Ovary (tissue), 10 donors: ENCODE measurements at places on chromosomes 16 and 17.

DNA sequence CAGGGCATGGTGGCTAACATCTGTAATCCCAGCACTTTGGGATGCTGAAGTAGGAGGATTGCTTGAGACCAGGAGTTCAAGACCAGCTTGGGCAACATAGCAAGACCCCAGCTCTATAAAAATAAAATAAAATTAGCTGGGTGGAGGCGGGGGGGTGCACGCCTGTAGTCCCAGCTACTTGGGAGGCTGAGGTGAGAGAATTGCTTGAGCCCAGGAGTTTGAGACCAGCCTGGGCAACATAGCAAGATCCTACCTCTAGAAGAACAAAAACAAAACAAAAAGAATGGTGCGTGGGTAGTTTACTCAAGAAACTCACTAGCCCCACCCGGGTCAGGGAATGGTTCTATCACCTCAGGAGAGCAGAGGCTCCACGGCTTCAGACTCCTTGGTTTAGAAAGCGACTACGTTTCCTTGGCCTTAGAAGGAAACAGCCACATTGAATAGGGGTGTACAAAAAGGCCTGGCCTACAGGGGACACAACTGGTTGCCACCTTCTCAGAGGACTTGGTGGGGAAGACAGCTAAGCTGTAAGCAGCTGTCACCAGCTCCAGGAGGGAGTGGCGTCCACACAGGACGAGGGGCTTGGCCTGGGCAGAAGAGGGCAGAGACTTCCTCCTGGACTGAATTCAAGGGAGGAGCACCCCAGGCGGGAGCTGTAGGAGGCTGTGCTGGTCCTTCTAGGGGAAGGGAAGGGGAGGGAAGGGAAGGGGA, 716 bp downstream of the TK1 start:
- H3K27me3 ChIP-seq: no peaks in the 10 kb centered on the region
- H3K4me1 ChIP-seq: peaks cover 7% of the 10 kb centered on the region
- no peaks in the 10 kb centered on the region for H3K36me3 ChIP-seq
- H3K27ac ChIP-seq: no peak overlapping the region

DNA sequence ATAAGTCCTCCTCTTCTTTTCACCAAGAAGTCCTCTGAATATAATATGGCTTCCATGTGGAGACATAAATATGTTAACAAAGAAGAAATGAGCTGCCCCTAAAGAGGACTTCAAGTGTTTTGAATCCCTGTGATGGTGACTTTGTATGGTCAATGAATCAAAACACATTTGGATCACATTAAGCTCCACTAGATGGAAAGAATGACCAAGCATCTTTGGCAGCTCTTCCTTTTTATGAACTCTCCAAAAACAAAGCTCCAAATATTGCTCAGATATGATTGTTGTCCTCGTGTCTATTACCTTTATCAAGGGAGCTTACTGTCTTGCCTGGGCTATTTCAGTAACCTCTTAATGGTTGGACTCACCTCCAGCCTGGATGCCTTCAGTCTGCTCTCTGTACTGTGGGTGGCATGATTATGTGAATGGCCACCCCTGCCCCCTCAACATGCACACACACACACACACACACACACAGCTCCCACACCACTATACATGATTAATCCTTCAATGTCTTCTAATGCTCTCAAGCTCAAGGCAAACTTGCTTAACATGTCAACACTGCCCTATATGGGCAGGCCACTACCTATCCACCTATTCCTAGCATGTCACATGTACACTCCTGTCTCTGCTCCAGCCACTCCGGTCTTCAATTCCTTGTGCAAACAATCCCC, 346.6 kb upstream of the SALL1 start:
- no peak for DNase-seq
- H3K4me3 ChIP-seq: no peak overlapping the region
- no peaks in the 10 kb centered on the region for H3K4me1 ChIP-seq
- H3K27me3 ChIP-seq: no peaks in the 10 kb centered on the region
- H3K27ac ChIP-seq: no peak overlapping the region

DNA sequence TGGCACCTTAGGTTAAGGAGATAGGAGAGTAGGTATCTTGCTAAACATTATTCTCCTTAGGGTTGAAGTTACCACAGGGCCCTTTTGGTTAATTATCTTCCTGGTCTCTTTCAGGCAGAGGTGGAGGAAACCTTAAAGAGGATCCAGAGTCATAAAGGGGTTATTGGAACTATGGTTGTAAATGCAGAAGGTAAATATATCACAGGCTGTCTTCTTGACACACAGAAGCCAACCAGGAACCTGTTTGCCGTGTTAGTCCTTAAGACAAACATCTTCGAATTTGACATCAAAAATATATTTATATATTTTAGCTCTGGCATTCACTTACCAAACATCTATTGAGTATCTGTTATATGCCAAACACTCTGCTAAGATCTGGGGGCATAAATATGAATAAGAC, 2.4 kb downstream of the DYNLRB2 start:
- no peak overlapping the region for H3K4me3 ChIP-seq
- no peak overlapping the region for H3K27ac ChIP-seq
- DNase-seq: no peak
- no peaks in the 10 kb centered on the region for H3K27me3 ChIP-seq

DNA sequence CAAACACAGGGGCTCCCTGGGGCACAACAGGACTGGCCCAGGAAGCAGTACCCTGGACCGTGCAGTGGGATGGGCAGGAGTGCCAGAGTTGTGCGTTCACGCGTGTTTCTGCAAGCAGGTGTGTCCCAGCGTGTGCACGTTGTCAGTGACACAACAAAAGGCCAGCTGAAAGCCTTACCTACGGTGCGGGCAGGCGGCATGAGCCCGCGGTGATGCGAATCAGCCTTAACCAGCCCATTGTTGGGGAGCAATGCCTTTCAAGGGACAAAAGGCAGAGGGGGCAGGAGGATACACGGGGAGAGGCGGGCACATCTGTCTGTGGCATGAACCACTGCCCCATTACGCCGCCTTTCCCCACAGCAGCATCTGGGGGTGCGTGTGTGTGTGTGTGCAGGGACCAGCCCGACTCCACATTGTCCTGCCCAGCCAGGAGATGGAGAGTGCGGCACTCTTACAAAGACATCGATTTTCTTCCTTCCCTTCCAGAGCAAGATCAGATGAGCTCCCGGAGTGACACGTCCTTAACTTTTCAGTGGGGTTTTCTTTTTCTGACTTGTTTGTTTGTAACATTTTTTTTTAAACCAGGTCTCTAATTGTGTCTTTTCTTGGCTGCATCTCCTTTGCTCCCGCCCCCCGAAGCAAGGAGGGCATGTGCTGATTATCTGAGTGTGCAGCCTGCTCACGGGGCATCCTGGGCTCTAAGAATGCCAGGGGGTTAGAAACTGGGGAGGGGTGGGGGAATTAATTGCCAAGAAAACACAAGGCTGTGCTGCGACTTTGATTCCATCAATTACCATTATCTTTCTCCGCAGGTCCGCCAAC, 158.1 kb downstream of the ZNF423 start:
- DNase-seq: no peak
- H3K4me3 ChIP-seq: no peak overlapping the region
- H3K27me3 ChIP-seq: no peaks in the 10 kb centered on the region
- peak overlapping the region; percentile 90 for H3K27ac ChIP-seq

DNA sequence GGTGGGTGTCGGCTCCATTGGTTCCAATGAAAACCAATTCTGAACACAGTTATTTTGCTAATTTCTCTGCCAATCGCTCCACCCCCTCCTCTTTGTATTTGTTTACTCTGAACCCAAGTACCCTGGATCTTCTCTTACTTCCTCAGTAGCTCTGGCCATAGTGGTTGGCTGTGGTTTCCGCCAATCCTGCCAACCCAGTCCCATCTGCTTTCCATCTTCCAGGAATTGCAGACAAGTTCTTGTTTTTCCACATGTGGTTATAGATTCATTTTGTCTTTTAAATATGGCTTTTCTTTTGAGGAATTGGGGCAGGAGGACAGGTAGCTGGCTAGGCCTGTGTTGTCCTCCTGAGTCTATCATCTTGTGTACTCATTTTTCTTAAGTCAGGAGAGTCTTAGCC, 92.0 kb downstream of the CYLD start:
- H3K4me1 ChIP-seq: no peaks in the 10 kb centered on the region
- no peak overlapping the region for H3K4me3 ChIP-seq
- no peak for DNase-seq
- H3K27me3 ChIP-seq: no peaks in the 10 kb centered on the region
- no peak overlapping the region for H3K27ac ChIP-seq
- H3K36me3 ChIP-seq: no peaks in the 10 kb centered on the region

- DNase-seq: peak; percentile 84
- H3K4me1 ChIP-seq: peaks cover 20% of the 10 kb centered on the region
- H3K4me3 ChIP-seq: peak overlapping the region; percentile 94
- H3K27me3 ChIP-seq: no peaks in the 10 kb centered on the region
Measured at GRCh38 chr17:44219108-44219615, 313 bp downstream of the UBTF start.

DNA sequence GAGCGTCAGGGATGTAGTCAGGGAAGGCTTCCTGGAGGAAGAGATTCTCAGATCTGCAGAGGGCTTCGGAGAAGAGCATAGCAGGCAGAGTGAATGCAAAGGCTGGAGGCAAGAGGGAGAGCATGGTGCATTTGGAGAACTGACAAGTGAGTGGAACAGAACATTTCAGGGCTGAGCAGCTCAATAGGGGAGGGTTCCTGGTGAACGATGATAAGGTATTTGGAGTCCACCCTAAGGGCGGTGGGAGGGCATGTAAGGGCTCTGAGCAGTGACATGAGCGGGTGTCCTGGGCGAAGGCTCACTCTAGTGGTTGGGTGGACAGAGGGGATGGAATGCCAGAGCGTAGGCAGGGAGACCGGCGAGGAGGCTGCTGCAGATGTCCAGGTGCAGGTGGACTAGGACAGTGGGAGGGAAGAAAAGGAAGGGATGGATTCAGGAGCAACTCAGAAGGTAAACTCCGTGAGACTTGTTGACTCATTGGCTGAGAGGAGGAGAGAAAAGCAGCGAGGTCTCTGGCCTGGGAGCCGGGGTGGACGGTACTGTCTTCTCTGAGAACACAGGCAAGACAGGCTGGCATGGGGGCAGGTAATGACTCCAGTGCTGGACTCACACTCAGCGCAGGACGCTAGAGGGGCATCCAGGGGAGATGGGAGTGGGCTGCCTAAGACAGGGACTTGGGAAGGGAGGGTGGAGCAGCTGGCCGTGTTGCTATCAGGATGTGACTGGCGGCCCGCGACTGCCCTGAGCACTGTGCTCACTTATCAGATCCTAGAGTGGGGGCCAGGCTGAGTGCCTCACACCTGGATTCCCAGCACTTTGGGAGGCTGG, 1.4 kb upstream of the PITPNA start:
- peaks cover 9% of the 10 kb centered on the region for H3K4me1 ChIP-seq
- DNase-seq: no peak
- no peak overlapping the region for H3K4me3 ChIP-seq
- no peaks in the 10 kb centered on the region for H3K27me3 ChIP-seq

DNA sequence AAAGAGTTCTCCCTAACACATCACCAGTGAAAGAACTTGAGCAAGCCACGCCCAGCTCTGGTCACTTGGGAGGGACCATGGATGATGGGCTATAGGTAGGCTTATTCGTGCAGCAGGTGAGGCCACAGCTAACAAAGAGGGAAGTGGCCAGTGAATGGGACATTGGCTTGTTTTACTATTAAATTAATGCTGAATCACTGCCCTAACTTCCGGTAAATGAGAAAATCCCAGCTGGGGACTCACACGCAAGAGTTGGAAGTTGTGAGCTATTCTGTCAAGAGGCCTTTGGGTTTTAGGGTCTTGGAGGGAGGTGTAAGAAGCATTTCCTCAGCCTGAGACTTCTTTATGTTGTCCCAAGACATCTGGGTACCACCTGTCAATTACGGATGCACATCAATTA, 315.3 kb downstream of the XYLT1 start:
- H3K4me1 ChIP-seq: no peaks in the 10 kb centered on the region
- H3K36me3 ChIP-seq: no peaks in the 10 kb centered on the region
- H3K27ac ChIP-seq: no peak overlapping the region
- H3K4me3 ChIP-seq: no peak overlapping the region

- H3K27ac ChIP-seq: no peak overlapping the region
- H3K4me3 ChIP-seq: no peak overlapping the region
- no peaks in the 10 kb centered on the region for H3K36me3 ChIP-seq
- H3K4me1 ChIP-seq: no peaks in the 10 kb centered on the region
Measured at GRCh38 chr17:48769009-48769675, 40.6 kb upstream of the HOXB13 start.

DNA sequence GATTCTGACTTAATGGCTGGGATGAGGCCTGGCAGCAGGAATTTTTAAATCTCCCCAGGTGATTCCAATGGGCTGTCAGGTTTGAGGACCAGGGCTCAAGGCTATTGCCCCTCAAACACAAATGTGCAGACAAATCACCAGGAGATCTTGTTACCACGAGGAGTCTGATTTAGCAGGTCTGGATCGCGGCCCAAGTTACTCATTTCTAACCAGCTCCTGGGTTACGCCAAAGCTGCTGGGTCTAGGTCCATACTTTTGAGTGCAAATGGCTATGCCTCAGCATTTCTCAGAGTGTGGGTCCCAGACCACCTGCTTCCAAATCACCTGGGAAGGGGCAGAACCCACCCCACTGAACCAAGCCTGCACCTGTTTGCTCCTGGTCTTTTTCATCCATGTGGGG, 33.1 kb downstream of the CNGB1 start:
- no peak for DNase-seq
- no peaks in the 10 kb centered on the region for H3K36me3 ChIP-seq
- H3K27ac ChIP-seq: no peak overlapping the region
- H3K4me3 ChIP-seq: no peak overlapping the region
- no peaks in the 10 kb centered on the region for H3K27me3 ChIP-seq
- no peaks in the 10 kb centered on the region for H3K4me1 ChIP-seq

DNA sequence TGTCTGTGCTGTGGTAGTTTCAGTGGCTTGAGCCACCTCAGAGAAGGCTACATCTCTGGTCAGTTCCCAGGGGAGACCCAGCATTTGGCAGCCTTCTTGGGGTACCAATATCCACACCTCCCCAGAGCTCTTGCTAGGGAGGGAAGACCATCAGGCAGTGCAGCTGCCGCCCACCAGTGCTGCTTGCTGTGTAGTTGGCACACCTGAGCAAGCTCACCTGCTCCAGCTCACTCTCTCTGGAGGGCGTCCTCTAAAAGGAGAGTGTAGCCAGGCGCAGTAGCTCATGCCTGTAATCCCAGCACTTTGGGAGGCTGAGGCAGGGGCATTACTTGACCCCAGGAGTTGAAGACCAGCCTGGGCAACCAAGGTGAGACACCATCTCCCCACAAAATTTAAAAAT, 29.8 kb downstream of the CDIP1 start:
- no peak for DNase-seq
- H3K4me3 ChIP-seq: no peak overlapping the region
- no peaks in the 10 kb centered on the region for H3K4me1 ChIP-seq
- H3K27ac ChIP-seq: no peak overlapping the region
- no peaks in the 10 kb centered on the region for H3K27me3 ChIP-seq
